Activated CD4-positive, alpha-beta T cell treated with anti-CD3 and anti-CD28 coated beads for 24 hours (primary cell): ENCODE measurements at places on chromosomes 5 and 9.

GRCh38 chr9:99955606-99956005 lies 49.2 kb downstream of the STX17 start:
- DNase-seq, result no peak

DNA sequence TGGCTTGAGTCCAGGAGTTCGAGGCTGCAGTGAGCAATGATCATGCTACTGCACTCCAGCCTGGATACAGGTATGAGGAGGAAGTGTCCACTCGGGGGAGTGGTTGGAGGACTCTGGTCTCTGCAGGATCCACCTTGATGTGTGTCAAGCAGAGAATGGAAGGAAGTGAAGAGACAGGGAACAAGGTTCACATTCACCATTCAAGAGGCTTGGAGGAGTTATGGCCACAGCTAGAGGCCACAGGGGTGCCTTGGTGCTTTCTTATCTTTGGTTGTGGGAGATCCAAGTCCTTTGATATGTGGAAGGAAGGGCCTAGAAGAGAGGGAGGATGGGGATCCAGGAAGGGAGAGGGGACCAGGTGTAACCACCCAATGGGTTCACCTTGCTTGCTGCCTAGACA lies 5.4 kb upstream of the CERCAM start:
- DNase-seq, result no peak

DNA sequence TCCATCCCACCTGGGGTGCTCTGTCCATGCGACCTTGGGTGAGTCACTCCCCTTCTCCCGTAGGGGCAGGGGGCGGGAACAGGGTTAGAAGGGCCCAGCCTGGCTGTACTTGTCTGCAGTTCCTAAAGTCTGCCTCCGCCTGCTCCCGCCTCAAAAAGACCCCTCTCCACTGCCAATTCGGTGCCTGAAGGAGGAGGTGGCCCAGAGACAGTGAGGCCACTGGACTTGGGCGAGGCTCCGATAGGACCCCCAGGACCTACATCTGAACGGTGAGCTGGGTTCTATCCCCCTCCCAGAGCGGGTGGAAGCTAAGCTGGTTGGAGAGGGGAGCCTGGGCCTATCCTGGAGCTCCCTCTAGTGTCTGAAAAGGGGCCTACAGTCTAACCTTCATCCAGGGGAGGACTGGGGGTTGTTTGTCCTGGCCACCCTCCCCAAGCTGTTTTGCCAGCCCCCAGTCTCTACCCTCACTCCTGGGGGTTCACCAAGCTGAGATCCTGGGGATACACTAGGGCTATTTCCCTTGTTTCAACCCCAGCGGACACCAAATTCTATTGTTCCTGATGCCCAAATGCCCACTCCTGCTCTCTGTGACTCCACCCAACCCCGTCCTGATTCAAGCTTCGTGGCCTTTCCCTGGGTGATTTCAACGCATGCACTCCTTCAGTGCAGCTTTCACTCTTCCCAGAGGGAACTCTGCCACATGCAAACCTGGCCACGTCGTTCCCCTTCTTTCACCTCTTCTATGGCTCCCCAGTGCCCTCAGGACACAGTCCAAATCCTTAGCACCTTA lies 6.1 kb upstream of the CRB2 start:
- peak; percentile 45 for DNase-seq

DNA sequence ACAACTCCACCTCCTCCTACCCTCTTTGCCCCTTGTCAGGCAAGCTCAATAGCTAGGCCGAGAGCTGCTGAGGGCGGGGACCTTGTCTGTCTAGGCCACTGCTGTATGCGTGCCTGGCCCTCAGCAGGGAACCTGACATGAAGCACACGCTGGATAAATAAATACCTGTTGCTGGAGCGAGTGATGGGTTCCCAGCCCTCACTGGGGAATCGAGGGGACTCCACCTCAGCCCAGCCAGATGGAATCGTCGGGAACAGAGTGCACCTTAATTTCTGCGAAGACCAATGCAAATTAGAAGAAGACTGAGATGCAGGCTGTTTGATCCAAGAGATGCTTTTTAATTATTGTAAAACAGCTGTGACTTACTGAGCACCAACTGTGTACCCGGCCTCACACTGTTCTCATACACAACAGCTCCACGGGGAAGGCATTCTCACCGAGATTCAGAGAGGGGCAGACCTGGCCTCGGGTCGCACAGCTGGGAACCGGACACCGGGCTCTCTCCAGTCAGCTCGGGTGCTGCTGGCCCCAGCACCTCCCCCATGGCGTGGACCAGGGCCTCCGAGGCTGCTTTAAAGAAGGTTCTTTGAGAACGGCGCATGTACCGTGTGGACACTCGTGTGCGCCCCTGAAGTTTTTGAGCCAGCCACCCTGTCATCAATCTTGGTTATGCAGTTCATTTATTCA lies 109.7 kb upstream of the IER5L start:
- no peak for DNase-seq

GRCh38 chr5:111676926-111677415 lies 80.0 kb downstream of the NREP start:
- no peak for DNase-seq

DNA sequence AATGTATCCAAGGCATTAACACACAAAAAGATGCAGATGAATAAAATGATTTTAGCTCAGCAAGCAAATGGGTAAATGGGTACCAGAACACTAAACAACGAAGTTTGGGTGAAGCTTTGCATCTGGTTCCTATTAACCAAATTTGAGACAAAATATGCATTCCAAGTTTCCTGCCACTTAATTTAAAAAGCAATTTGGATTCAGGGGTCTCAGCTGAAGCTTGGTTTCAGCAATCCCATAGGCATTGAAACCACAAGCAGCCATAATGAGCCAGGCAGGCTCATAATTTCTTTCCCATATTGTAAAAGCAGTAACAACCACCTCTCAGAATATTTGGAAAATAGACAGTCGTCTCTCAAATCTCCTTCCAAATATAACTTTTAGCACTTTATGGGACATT lies 138.9 kb downstream of the NXNL2 start:
- no peak for DNase-seq
